ENCODE measurements at places on chromosomes 7 and 10.

GRCh38 chr7:134925766-134926165 is 60.5 kb upstream of the AGBL3 start:
- no peak for DNase-seq

- no peak for DNase-seq
These were observed 1.9 kb upstream of the ARHGAP22 start for GRCh38 chr10:48606530-48607355.

GRCh38 chr7:12107841-12108254 is 103.2 kb upstream of the TMEM106B start:
- no peak for DNase-seq

DNA sequence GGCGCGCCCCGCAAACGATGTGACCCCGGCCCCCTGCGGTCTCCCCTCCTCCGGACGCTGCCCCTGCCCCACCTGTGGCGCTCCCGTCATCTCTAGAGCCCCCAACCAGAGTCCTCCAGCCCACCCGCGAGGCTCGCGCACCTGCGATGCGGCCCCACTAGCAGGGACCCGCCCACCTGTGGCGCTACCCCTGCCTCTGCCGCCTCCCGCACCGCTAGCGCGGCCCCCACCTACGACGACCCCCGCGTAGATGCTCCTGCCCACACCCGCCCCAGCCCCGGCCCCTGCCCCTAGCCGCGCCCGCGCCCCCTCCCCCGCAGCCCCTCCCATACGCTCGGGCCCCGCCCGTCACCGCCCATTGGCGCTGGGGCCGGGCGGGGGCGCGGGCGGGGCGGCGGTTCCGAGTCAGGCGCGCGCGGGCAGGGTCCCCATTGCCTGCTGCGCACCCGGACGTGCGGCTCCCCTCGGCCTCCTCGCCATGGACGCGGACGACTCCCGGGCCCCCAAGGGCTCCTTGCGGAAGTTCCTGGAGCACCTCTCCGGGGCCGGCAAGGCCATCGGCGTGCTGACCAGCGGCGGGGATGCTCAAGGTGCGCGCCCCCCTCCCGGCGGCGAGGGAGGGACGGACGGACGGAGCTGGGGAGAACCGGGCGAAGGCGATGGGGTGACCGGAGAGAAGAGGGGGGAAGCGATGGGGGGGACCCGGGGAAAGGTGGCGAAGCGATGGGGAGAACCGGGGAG is at the start of gene PFKP:
TSS of gene PFKP (plus strand) at position 431 of the 741 bp plus-strand sequence. CDS start at position 479, 48 bp downstream.
- peak; percentile 70 for DNase-seq

DNA sequence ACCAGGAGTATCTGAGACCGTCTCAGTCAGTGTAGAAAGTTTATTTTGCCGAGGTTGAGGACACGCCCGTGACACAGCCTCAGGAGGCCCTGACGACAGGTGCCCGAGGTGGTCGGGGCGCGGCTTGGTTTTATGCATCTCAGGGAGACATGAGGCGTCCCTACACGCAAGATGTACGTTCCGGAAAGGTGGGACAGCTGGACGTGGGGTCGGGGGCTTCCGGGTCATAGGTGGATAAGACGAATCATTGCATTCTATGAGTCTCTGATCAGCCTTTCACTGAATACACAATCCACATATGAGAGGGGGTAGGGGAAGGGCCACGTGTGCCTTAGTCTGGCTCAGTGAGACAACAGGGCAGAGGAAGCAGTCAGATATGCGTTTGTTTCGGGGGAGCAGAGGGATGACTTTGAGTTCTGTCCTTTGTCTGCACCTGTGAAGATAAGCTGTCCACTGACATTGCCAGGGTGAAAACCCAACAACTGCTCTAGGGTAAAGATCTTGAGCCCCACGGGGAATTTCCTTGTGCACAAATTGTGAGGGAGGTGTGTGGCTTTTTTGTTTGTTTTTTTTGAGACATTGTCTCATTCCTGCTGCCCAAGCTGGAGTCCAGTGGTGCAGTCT is 66.2 kb downstream of the DNAJB6 start:
- DNase-seq, result no peak

DNA sequence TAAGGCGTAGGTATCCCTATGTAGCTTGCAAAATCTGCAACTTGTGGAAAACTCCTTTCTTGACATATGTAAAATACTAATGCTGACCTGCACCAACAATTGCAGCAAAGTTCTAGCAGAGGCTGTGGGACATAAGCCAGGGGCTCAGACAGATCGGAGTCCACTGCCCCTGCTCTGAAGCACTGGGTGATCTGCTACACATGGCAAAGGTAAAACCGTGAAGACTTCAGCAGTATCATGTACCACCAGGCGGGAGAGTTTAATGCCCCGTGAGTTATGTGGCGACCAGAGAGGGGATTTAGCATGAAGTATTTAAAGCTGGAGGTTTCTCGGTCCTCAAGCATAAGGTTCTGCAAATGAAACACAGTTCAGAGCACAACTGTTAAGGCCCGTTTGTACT is 76.4 kb downstream of the ABCC2 start:
- DNase-seq, result no peak

DNA sequence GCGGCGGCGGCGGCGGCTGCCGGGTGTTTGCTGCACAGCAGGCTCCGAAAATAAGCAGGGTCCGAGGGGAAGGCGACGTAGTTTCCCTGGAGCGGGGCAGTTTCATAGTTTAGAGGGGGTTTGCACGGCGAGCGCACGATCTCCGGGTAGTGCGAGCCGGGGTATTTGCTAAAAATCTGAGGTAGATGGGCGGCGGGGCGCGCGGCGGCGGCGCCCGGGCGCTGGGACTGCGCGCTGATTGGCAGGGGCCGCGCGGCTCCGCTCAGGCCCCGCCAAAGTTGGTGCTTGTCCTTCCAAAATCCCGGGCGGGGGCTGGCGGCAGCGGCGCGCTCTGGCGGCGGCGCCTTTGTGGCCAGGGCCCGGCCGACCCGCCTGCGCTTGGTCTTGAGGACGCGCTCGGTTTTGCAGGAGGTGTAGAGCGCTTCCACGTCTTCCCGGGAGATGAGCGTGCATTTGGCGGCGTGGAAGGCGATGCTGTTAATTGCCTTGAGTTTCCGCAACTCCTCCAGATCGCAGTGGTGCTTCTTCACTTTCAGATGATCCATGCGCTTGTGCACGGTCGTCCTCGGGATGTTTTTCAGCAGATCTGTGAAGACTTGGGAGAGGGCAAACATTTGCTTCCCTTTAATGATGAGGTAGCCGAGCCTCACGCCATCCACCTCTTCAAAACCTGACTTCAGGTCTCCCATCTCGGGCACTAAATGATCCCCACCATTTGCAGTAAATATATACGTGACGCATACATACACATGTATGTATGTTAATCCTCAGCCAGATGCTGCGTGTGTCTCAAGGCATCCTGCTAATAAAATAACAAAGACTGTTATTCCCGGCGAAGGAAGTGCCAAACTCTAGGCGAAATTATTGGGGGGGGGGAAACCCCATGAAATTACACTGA is 8.1 kb downstream of the SKIDA1 start:
- no peak for DNase-seq
